Amniotic epithelial cell (primary cell): ENCODE measurements at places on chromosomes 16 and 17.

DNA sequence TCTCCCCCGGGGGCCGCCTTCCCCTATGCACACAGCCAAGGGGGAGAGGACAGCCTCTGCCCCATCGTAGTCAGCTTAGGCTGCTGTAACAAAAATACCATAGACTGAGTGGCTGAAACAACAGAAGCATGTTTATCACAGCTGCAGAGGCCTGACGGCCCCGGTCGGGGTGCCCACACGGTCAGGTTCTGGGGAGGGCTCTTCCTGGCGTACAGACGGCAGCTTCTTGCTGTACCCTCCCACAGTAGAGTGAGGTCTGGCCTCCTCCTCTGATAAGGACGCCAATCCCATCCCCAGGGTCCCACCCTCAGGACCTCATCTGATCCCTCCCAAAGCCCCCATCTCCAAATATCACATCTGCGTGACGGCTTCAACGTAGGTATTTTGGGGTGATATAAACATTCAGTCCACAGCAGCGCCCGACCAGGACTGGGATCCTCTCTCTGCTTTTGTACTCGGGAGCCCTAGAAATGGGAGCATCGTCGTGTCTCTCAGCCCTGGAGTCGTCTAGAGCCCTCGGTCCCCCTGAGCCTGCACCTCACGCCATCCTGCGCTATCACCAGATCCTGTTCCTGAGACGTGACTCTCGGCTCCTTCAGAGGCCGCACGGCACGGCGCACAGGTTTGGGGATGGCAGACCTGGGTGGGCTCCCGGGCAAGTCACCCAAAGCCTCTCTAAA, 67.8 kb downstream of the RPH3AL start:
- no peak for DNase-seq

- no peak for DNase-seq
Observed at GRCh38 chr17:33375103-33375502, 82.0 kb upstream of the ASIC2 start.

DNA sequence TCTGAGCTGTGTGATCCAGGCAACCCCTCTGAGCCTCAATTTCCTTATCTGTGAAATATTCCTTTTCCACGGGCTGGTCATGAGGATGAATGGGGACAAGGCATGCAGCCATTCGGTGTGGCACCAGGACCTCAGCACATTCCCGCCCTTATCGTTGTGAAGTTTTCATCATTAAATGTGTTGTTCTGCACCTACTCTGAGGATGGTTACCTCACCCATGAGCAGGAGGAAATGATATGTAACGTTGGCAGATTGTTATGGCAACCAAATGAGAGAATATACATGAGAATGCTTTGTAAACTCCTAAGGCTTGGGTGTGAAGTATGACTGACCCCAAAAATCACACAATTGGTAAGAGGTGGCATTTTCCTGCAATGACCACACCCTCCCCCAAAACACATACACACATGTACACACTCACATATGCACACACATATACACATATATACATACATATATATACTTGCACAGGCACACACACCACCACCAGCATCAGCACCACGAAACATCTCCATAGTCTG, 39.5 kb downstream of the SMARCE1 start:
- no peak for DNase-seq

- no peak for DNase-seq
Observed at GRCh38 chr17:29628644-29629043, 5.9 kb upstream of the CORO6 start.

GRCh38 chr17:79820959-79821330, 18.3 kb downstream of the CBX4 start:
- DNase-seq: no peak
